ENCODE measurements at places on chromosomes 2 and 18.

DNA sequence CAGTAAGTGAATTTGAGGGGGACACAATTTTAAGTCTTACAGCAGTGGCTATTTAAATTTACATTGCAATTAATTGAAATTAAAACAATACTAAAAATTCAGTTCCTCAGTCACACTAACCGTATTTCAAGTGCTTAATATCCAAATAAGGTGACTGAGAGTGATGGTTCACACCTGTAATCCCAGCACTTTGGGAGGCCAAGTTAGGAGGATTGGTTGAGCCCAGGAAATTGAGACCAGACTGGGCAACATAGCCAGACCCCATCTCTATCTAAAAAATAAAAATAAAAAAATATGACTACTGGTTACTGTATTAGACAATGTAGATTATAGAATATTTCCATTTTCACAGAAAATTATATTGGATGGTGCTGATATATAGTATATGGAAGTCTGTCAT lies 79.0 kb downstream of the BMPR2 start:
- DNase-seq: no peak

- no peak for DNase-seq
Measured at GRCh38 chr18:36499938-36500337, 202.4 kb downstream of the FHOD3 start.

GRCh38 chr2:172924097-172924660 lies 151.5 kb upstream of the MAP3K20 start:
- no peak for DNase-seq

DNA sequence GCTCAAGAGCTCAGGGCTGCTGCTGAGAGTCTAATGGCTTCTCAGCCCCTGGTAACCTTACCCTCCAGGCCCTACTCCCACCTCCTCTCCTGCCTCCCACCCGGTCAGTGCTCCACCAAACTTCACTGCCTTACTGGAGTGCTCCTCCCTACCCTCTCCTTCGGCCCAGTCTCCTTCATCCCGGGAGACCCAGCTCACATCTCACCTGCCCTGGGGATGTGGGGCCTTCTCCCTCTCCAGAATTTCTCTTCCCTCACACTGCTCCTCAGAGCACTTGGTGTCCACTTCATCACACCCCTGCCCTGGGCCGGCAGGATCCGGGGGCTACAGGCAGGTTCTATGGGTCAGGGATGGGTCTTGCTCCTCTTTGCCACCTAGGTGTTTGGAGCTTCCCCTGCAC lies 21.6 kb downstream of the PTPN18 start:
- no peak for DNase-seq

- no peak for DNase-seq
Measured at GRCh38 chr18:33757037-33757436, 179.0 kb downstream of the ASXL3 start.

DNA sequence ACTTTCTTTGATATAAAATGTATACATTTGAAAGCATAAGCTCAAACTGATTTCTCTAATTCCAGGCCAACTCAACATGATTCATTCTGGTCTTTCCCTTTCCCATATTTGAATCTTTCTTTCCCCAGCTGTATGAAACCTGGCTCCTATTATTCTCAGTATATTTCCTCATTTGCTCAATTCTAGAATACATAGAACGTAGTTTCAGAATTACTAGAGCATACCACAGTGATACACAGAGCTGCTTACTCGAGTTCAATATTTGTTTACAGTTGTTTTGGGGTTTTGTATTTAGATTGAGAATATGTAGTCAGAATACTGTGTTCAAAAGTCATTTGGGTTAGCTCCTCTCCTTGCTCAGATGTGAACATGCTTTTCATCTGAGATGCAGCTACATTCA lies 43.0 kb downstream of the TNFRSF11A start:
- DNase-seq: no peak

- no peak for DNase-seq
Measured at GRCh38 chr2:222915092-222915957, 54.5 kb downstream of the ACSL3 start.

GRCh38 chr2:185360776-185361175 lies 377.8 kb upstream of the FSIP2 start:
- DNase-seq: no peak

DNA sequence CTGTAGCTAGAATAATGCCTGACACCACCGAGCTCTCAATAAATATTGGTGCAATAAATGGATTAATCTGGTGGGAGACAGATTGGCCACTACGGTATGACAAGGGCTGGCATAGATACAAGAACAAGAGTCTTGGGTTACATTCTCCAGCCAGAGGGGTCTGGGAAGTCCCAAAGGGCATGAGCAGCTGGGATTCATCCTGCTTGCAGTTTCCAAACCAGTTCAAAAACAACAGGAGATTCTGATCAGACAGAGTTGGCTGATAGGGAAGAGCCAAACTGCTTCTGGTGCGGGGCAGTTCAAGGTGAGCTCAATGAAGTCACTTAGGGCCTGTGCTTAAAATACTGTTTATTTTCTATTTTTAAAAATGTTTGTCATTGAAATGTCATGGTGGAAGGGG lies 266.9 kb downstream of the TNS1 start:
- no peak for DNase-seq

DNA sequence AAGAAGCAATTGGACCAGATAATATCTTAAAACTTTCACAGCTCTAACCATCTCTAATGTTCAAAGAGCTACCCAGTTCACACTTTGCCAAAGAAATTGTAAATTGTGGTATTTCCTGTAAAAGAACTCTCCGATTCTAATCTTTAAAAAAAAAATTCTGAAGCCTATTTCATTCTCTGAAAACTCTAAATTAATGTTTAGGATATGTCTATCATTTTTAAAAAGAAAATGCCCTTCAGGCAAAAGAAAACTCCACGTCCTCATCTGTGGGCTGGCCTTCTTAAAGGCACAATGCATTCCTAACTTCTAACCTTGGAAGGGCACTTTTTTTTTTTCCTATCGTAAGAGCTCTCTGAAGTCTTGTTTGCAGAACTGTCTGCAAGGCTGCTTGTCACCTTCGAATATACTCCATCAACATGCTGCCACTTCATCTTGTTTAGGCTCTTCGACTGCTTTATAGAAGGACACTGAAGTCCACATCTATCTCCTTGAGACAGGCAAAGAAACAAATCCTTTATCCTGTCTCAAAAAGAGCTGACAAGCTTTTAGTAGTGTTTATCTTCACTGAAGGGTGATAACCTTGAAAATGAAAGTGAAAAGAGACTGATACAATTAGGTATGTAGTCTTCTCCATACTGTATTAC lies 124.3 kb upstream of the SLC39A10 start:
- no peak for DNase-seq

DNA sequence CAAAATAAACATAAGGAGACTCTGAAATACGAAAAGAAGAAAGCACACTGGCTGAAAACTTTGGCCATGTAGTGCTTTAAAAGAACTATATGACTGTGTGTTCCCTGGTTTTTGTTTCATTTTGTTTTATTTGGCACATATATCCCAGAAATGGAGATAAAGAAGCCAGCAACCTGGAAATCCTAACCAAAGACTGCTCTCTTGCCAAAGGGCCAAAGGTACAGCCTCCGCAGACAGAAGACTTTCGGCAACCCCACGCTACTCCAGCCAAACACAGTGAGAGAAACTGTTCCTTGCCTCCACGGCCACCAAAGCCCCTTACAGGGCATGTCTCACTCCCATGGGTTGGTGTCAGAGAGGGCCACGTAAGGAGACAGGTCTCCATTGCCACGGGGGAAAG lies 381.2 kb upstream of the NETO1 start:
- no peak for DNase-seq

DNA sequence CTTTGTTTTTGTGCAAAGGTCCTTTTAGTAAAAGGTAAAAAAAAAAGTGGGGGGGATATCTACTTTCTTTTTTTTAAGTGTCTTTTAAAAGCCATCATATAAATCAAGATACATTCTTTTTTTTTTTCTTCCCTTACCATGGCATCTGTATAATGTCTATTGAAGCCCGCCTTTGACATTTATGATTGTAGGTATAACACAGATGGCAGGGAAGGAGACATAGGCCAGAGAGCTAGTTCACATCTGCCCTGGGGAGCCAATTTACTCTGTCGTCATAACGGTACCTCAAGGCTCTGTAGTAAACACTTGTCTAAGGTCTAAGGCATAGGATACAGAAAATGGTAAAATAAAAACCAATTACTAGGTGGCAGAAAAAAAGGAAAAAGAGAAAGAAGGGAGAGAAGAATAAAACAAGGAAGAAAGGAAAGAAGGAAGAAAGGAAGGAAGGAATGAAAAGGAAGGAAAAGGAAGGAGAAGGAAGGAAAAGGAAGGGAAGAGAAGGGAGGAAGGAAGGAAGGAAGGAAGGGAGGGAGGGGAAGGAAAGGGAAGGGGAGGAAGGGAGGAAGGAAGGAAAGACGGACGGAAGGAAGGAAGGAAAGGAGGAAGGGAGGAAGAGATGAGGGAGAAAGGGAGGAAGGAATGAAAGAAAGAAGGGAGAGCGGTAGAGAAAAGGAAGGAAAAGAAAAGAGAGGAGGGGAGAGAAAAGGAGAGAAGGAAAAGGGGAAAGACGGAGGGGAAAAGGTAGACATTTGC lies 343.5 kb downstream of the RBM43 start:
- no peak for DNase-seq

DNA sequence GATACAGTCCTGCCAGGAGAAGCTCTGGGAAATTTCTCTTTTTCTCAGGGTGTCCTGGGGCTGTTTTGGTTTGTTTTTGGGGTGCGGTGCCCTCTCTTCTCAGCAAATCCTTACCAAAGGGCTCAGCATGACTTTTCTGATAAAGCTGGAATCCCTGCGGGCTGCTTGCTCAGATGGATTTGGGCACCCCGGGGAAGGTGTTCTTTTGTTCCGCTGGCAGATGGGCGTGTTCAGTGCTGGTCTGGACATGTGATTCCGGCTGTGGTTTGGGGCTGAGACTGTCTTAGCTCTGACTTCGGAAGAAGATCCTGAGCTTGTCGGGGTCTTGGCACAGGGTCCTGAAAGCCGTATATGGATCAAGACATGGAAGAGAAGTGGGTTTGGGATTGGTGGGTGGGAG lies 134.2 kb upstream of the SPRED2 start:
- DNase-seq: no peak

GRCh38 chr2:182667315-182667695 lies 48.8 kb upstream of the DNAJC10 start:
- no peak for DNase-seq

GRCh38 chr18:58344861-58345463 lies 283.9 kb downstream of the ALPK2 start:
- DNase-seq: no peak

DNA sequence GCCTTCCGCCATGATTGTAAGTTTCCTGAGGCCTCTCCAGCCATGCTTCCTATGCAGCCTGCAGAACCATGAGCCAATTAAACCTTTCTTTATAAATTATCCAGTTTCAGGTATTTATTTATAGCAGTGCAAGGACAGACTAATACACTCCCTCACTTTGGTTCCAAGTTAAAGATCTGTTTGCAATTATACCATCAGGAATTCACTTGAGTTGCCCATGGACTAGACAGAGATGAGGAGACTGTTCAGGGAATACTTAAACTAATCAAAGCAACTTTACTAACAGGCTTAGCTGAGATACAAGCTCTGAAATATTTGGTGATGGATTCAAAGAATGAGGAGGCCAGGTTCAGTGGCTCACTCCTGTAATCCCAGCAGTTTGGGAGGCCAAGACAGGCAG lies 190.0 kb downstream of the MTCL1 start:
- no peak for DNase-seq

DNA sequence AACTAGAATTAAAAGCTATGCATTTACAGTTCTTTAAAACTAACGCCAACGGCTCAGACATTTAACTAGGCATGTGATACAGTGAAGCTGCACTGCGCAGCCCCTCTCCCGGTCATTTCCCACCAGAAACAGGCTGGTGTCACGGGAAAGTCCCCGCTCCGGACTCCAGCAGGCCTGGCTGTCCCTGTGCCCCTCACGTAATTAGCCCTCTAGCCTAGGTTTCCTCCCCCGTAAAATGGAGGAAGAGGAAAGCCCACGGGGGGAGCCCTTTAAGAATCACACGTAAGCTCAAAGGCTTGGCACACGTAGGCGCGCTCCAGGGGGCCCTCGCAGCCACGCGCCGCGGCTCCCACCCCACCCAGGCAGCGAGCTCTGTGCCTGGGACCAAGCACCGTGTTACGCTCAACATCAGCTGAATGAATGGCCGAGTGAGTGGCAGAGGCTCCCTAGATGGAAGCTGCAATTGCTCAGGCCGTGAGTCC lies 48.0 kb downstream of the KCNIP3 start:
- DNase-seq: no peak

- no peak for DNase-seq
Measured at GRCh38 chr2:74500578-74500946, 1.2 kb upstream of the LBX2 start.

All from HS-27A (cell line).